GM12864 (cell line): ENCODE measurements at places on chromosomes 4 and X.
A peak's percentile ranks its signal among the peaks of the same experiment; 100 is the strongest.

DNA sequence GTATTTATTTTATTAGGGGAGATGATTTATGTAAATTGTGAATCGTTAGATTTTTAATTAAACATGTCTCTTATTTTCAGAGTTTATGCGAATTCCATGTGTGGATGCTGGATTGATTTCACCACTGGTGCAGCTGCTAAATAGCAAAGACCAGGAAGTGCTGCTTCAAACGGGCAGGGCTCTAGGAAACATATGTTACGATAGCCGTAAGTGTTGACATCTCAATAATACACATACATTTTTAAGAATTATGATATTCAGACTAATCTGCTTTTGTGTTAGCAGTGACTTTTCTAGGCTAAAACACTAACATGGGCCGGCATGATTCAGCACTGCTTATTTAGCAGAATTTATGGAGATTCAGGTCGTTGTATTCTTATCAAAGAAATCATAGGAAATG is 91.2 kb downstream of the RAP1GDS1 start:
- DNase-seq, result no peak

GRCh38 chr4:90798948-90799347 is 671.8 kb downstream of the CCSER1 start:
- no peak for DNase-seq

DNA sequence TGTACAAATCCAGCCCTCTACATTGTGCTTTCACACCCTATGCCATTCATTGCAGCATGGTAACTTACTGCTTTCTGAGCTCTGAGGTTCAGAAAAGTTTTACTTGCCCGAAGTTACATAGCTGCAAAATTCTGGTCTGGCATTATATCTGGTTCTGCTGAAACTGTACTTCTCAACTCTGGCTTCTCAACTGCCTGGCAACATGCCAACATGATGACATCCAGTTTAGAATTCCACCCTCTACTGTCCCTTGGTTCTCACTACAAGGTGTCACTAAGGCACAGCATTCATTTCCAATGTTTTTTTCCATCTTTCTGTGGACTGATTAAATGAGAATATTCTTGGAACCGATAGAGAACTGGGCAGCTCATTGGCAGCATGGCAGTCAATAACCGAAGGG is 242.9 kb upstream of the PRPS2 start:
- no peak for DNase-seq

- no peak for DNase-seq
These were observed 91.0 kb downstream of the MAMLD1 start for GRCh38 chrX:150454083-150454482.

DNA sequence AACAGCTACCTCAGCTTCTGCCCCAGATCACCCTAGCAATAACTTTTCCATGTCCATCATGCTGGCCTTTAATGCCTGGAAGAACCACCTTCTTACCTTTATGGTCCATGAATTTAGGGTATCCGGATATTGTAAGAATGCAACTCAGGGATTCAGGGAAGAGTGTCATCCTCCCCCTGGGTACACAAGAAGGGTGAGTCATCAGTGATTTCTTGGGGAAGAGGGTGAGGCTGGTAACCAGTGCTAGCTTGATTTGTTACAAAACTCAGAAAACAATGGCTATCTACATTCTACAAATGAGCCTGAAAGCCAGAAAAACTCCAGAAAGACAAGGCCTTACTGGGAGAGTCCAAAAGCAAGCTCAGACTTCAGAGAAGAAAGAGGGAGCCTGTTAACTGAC is 10.4 kb upstream of the NALF2 start:
- DNase-seq, result no peak

DNA sequence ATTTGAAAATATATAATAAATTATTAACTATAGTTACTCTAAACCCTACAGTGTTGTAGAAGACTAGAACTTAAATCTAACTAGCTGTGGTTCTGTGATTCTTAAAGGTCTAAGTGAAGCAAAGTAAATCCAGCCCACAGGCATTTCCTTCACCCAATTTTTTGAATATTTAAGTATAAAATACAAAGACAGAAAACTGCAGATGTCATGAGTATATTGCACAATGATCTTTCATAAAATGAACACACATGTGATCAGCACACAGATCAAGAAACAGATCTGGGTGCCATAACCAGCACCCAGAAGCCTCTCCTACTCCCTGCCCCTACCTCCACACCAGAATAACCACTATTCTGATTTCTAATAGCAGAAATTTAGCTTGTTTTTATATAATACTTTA is 82.9 kb downstream of the CAMK2D start:
- no peak for DNase-seq

- no peak for DNase-seq
These were observed 396.6 kb downstream of the ADGRL3 start for GRCh38 chr4:61596606-61597340.

- no peak for DNase-seq
These were observed 54.3 kb upstream of the TLR2 start for GRCh38 chr4:153629776-153630175.

- peak; percentile 24 for DNase-seq
These were observed at the start of gene SRD5A3 for GRCh38 chr4:55345980-55346850. TSS of gene SRD5A3 (plus strand) at chr4:55346242. CDS start at chr4:55346337, 95 bp downstream.

GRCh38 chr4:180603791-180604190 is 1639.4 kb upstream of the TENM3 start:
- no peak for DNase-seq

DNA sequence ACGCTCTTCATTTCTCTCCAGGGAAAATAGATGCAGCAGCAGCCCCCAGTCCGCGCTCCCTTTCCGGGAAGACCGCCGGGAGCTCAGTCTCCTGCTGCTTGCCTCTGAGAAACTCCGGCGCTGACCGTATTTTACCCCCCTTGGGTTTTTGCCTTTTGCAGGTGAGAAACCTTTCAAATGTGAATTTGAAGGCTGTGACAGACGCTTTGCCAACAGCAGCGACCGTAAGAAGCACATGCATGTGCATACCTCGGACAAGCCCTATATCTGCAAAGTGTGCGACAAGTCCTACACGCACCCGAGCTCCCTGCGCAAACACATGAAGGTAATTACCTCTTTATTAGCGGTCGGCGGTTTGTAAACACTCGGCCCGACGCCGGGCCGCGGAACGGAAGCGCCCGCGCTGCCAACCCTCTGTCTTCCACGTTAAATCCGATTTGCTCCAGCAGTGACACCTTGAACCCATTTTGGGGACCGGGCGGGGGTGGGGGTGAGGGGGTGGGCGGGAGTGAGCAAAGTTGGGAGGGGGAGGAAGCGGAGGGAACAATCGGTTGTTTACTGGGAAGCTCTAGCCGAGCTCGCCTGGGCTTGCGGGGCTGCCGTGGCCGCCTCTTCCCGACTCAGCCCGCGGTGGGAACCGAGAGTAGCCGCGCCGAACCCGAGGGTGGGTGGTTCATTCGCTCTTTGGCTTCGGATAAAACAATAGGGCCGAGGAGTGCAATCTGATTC is 3.0 kb downstream of the ZIC3 start:
- DNase-seq, result no peak

- no peak for DNase-seq
These were observed 6.8 kb upstream of the IQSEC2 start for GRCh38 chrX:53288189-53288588.

DNA sequence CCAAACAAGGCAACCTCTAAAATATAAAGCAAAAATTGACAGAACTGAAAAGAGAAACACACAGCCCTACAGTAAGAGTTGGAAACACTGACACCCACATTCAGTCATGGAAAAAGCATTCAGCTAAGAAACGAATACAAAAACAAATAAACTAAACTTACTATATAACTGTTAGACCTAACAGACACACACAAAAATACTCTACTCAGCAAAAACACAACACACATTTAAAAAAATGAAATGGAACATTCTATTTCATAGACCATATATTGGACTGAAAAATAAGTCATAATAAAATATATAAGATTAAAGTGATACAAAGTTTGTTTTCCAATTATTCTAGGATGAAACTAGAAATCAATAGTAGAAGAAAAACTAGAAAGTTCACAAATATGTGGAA is 488.8 kb upstream of the POU3F4 start:
- DNase-seq, result no peak

DNA sequence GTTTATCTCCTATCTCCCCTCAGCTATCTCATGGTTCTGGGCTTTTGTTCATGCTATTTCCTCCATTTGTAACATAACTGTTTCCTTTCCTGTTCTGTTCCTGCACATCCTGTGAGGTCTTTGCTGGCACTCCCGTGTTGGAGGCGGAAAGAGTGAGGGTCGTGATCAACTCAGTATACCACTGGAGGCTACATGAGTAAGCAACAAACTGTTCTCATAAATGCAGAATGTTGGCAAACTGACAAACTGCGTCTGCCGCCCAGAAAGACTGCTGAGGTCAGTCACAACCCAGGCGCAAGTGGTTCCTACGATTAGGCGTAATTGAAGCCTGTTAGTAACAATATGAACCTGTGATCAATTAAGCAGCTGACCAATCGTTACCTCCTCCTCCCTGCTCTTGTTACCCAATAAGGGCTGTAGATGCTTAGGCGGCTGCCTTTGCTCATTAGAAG is 48.8 kb downstream of the C4orf33 start:
- DNase-seq, result no peak

- DNase-seq, result no peak
These were observed 32.5 kb upstream of the ELF2 start for GRCh38 chr4:139209470-139210063.

- no peak for DNase-seq
These were observed 116.2 kb upstream of the DCLK2 start for GRCh38 chr4:149961876-149962597.

DNA sequence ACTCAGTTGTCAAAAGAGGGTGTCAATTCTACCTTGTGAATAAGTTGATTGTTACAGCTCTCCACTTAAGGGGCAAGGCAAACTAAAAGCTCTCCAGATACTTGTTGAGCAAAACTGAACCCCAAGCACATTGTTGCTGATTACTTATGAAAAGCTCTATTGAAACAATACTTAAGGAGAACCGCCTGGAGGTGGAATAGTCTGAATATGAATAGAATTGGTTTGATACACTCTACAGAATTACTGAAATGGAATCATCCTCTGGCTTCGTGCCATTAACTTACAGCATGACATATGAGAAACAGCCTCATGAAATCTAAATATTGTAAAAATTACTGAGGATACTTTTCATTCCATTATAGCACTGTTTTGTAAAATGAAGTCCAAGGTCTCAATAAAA is 127.0 kb upstream of the SH3RF1 start:
- DNase-seq, result no peak
